Right lobe of liver (tissue), 6 donors: ENCODE measurements at places on chromosomes 11 and 22. TPM values are rescaled to one million over a fixed set of nuclear protein-coding genes. Genes with fewer than 3 reads are reported as not detected.

DNA sequence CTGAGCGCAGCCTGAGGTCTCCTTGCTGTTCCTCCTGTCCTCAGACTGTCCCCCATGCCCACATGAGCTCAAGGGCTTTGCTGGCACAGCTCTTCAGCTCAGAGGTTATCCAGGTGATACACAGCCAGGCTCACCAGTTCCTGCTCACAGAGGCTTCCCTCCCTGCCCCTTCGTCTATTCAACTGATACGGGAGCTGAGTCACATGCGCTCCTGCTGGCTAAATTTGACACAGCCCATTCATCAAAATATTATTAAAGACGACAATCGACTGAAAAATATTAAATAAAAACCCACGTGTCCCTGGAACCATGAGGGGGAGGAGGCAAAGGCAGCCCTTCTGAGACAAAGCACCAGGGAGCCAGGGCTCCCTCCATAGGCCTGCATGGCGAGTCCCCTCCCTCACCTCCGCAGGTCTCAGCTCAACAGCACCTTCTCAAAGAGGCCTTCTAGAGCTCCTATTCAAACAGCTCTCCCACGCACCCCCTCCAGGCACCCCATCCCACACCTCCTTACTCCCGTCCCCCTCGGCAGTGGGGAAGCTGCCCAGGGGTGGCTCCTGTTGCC is 40.5 kb downstream of the DUSP8 start:
- DNase-seq, result no peak
- no peak overlapping the region for H3K4me3 ChIP-seq
- peaks cover 2% of the 10 kb centered on the region for H3K36me3 ChIP-seq
- no peak overlapping the region for H3K27ac ChIP-seq
- no peaks in the 10 kb centered on the region for H3K27me3 ChIP-seq

TMPRSS13 gene
- not detected for total RNA-seq

PDXP gene
- 52.8 TPM for total RNA-seq

- H3K27me3 ChIP-seq, result no peaks in the 10 kb centered on the region
- DNase-seq, result no peak
- H3K4me3 ChIP-seq, result peak within 1 kb of the TSS; percentile 42
- no peak within 1 kb of the TSS for H3K27ac ChIP-seq
- no peaks in the 10 kb centered on the region for H3K36me3 ChIP-seq
- no peaks in the 10 kb centered on the region for H3K4me1 ChIP-seq
Observed at GRCh38 chr22:50261615-50262459, at the start of gene MAPK12. Gene MAPK12 (minus strand): TSS chr22:50261683. CDS start chr22:50261509, 174 bp downstream.

- H3K4me1 ChIP-seq, result no peaks in the 10 kb centered on the region
- H3K27ac ChIP-seq, result no peak overlapping the region
- no peak overlapping the region for H3K4me3 ChIP-seq
- H3K27me3 ChIP-seq, result no peaks in the 10 kb centered on the region
Observed at GRCh38 chr11:94885581-94885980, 87.8 kb downstream of the CWC15 start.

DNA sequence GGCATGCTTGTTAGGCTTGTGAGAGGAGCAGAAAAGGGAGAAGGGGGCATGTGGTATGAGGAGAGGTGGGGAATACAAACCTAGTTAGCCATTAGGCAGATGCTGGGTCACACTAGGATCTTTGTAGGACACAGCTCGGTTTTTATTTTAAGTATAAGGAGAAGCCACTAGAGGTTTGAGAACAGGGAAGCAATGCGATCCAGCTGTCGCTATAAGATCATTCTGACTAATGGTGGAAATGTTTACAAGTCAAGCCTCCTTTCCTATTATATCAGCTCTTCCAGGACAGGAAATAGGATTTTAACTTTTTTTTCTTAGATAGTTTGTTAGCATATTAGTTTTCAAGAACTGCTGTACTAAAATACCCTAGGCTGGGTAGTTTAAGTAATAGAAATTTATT is 609.9 kb downstream of the INSC start:
- H3K36me3 ChIP-seq, result no peaks in the 10 kb centered on the region
- peaks cover 52% of the 10 kb centered on the region for H3K4me1 ChIP-seq
- H3K27ac ChIP-seq, result peak overlapping the region; percentile 69
- DNase-seq, result no peak
- no peak overlapping the region for H3K4me3 ChIP-seq

GRCh38 chr11:103958475-103959215 is 77.8 kb upstream of the DDI1 start:
- no peak overlapping the region for H3K27ac ChIP-seq
- H3K27me3 ChIP-seq, result no peaks in the 10 kb centered on the region
- no peak overlapping the region for H3K4me3 ChIP-seq
- DNase-seq, result no peak
- H3K36me3 ChIP-seq, result no peaks in the 10 kb centered on the region

GRCh38 chr11:11430431-11430830 is 77.4 kb upstream of the CSNK2A3 start:
- H3K4me1 ChIP-seq, result no peaks in the 10 kb centered on the region
- H3K36me3 ChIP-seq, result no peaks in the 10 kb centered on the region
- H3K27ac ChIP-seq, result no peak overlapping the region
- no peaks in the 10 kb centered on the region for H3K27me3 ChIP-seq
- no peak for DNase-seq

DNA sequence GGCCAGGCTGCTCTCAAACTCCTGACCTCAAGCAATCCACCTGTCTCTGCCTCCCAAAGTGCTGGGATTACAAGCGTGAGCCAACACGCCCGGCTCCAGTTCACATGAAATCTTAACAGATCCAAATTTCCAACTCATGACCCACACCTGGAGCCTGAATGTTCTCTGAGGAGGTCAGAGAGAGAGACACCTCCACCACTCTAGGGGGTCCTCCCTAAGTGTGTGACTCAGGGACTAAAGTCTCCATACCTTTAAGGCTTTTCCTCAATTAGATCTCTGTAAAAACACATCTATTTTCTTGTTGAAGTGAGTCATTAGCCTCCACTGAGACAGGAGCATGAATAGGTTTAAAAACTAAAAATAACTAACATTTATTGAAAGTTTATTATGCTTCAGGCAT is 376.4 kb downstream of the CADM1 start:
- H3K4me1 ChIP-seq, result no peaks in the 10 kb centered on the region
- DNase-seq, result no peak
- no peaks in the 10 kb centered on the region for H3K36me3 ChIP-seq
- no peak overlapping the region for H3K4me3 ChIP-seq
- no peak overlapping the region for H3K27ac ChIP-seq

- H3K27me3 ChIP-seq, result no peaks in the 10 kb centered on the region
- H3K4me3 ChIP-seq, result no peak overlapping the region
- peak; percentile 50 for DNase-seq
Observed at GRCh38 chr11:65410936-65411680, 11.5 kb upstream of the NEAT1 start.

GRCh38 chr11:75103380-75104026 is 6.8 kb upstream of the OR2AT4 start:
- H3K27ac ChIP-seq, result no peak overlapping the region
- no peaks in the 10 kb centered on the region for H3K36me3 ChIP-seq
- no peaks in the 10 kb centered on the region for H3K27me3 ChIP-seq
- no peaks in the 10 kb centered on the region for H3K4me1 ChIP-seq

MAP6 gene
- total RNA-seq, result 0.61 TPM

- H3K36me3 ChIP-seq, result no peaks in the 10 kb centered on the region
- no peak overlapping the region for H3K4me3 ChIP-seq
- no peak for DNase-seq
Observed at GRCh38 chr11:27558401-27558800, 51.8 kb upstream of the LIN7C start.

GRCh38 chr11:99246199-99246598 is 225.4 kb downstream of the CNTN5 start:
- H3K36me3 ChIP-seq, result no peaks in the 10 kb centered on the region
- no peaks in the 10 kb centered on the region for H3K4me1 ChIP-seq
- H3K27ac ChIP-seq, result no peak overlapping the region
- H3K4me3 ChIP-seq, result no peak overlapping the region

GRCh38 chr22:32720924-32721323 is 80.6 kb upstream of the TIMP3 start:
- DNase-seq, result no peak
- H3K27me3 ChIP-seq, result no peaks in the 10 kb centered on the region
- H3K27ac ChIP-seq, result no peak overlapping the region
- no peak overlapping the region for H3K4me3 ChIP-seq
- H3K36me3 ChIP-seq, result no peaks in the 10 kb centered on the region

GRCh38 chr11:67276781-67277230 is 10.5 kb downstream of the GRK2 start:
- H3K4me1 ChIP-seq, result no peaks in the 10 kb centered on the region
- H3K27me3 ChIP-seq, result no peaks in the 10 kb centered on the region
- DNase-seq, result no peak
- H3K27ac ChIP-seq, result peak overlapping the region; percentile 81
- H3K4me3 ChIP-seq, result no peak overlapping the region
